ENCODE measurements at places on chromosomes 5 and 9.

- no peak for DNase-seq
These were observed 2.2 kb downstream of the PCDHA10 start for GRCh38 chr5:140857987-140858240.

DNA sequence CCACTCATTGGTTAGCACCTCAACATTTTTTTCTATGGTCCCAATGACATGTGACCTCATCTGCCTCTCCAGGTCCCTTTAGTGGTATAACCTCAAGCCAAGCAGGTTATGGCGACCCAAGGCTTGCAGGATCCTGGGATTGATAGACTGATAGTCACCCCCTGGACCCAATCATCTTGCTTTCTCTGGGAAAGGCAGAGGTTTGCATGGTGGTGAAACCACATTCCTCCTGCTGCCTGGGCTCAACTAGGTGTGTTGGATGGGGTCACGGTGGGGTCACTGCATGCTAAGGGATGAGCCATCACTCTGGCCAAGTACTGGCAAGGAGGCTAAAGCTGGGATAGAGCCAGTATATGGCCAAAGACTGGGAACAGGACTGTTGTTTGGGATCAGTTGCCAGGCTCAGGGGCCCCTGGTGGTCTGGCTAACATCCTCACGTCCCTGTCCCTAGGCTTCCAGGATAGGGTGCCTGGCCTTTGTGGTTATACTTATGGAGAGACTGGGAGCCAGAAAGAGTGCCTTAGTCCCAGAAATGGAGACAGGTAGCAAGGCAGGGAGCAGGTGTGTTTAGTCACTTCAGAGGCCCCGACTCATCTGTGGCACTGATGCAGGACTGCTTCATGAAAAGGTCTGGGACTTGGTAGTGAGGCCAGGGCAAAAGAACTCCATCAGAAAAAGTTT, 4.6 kb upstream of the SMIM32 start:
- DNase-seq = no peak

DNA sequence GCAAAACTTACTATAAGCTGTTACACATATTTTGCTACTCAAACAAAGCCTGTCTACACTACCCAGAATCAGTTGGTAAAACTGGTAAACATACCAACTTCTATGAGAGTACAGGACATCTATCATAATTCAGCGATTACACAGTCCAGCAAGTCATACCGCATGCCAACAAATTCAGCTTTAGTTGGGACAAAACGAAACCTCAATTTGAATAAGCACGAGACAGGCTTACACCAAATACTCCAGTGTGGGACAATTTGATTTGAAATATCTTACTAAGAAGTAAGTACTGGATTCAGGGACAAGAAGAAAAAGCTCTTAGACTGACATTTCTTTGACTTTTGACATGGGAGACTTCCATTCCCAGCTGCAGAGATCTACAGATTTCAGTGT, 2.0 kb downstream of the NRG2 start:
- DNase-seq = no peak

DNA sequence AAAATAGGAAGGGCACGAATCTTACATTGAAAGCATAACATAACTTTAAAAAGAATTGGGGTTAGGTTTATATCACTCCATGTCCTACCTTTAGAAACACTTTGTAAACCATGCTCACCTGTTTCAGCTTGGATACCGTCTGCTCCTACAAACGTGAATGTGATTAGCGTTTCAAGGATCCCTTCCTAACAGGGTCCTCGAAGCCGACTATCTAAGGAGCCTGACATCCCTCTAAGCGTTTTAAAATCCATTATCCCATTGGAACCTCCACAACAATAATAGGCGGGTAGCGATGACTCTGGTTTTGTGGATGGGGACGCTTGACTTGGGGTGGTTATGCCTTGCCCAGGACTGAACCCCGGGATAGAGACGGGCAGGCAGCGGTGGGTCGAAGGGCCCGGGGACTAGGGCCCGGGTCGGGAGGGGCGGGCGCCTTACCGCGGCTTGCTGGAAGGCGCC, 937 bp downstream of the SVEP1 start:
- no peak for DNase-seq

- no peak for DNase-seq
These were observed 35.7 kb downstream of the SIL1 start for GRCh38 chr5:139162448-139162847.

- no peak for DNase-seq
These were observed 1.1 kb downstream of the CD14 start for GRCh38 chr5:140631831-140632365.

- no peak for DNase-seq
These were observed at the start of gene ENTPD2 for GRCh38 chr9:137053944-137054931. Gene ENTPD2 (minus strand): TSS chr9:137054061. CDS start chr9:137053997, 64 bp downstream.

- peak; percentile 25 for DNase-seq
These were observed 19.3 kb upstream of the RAPGEF1 start for GRCh38 chr9:131759017-131759647.

DNA sequence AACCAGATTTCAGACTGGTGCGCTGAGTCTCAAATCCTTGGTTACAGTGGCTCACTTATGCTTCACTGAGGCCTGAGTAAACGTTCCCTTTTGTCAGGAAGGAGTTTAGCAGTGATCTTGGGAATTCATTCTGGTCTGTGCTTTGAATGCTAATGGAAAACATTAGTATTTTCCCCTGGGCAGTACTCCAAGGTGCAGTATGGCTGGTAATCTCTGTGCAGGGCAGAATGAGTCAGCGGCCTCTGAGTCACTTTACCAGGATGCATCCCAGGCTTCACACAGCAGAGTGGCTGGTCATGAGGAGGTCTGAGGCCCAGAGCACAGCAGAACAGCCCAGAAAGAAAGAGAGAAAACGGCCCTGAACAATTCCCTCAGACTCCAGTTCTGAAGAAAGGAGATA, 54.0 kb downstream of the PCA3 start:
- peak; percentile 98 for DNase-seq

GRCh38 chr9:22142671-22143070, 133.6 kb upstream of the CDKN2B start:
- peak; percentile 70 for DNase-seq

DNA sequence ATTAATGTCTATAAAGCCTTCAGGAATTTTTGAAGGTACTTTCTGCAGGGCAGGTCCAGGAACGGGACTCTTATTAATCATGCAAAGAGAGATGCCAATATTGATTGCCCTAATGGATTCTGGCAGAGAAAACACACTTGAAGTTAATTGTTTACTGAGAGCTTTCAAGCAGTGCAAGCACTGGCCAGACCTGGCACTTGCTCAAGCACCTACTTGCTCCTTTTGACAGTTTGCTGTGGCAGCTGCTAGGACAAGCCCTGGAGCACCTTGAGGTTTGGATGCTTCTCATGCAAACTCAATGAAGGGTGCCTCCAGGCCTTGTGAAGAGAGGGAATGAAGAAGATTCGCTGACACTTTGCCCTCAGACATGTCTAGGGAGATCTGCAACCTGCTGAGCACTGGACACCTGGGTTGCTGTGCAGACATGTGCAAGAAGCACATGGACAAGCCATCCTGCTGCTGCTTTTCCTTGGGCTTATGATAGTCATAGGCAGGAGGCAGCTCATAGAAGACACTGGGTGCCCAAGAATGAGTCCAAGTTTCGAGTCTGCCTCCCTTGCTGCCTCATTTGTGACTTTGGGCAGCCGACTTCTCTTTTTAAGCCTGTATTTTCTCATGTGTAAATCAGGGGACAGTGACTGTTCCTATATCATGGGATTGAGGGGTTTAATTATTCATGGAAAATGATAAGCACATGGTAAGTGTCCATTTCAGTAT, 88.8 kb upstream of the EQTN start:
- DNase-seq = no peak

DNA sequence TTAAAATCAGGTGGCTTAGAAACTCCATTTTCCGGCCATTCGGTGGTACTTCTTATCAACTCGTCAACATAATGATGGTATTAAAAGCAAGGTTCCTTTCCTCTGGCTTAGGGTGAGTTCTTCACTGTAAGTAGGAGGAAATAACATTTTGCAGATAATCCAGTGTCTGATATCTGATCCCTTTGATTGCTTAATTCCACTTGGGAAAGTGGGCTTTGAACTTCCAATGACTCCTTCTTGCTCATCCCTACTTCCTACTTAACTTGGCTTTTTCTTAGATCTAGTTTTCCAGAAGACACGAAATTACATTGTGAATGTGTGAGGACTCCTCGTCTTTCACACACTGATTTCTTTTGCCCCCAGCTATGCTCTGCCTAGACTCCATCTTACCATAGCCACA, 31.5 kb downstream of the DDX31 start:
- peak; percentile 75 for DNase-seq

DNA sequence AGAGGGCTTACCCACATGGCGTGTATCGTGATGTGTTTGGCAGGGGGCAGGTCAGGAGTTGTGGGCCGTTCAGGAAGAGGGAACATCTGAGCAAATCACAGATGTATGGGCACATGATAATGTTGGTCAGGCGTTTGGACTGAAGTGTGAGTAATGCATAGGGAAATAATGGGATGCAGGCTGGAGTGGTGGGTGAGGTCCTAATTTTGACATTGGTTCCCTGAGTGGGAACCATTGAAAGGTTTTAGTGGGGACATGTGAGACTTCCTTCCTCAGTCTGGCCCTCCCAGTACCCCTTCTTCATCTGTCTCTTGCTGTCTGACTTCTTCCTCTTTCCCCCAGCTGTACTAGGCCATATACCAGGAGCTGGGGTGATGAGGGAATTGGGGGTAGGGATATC, 7.6 kb downstream of the OTULIN start:
- no peak for DNase-seq

GRCh38 chr9:78235256-78235761, 566 bp upstream of the CEP78 start:
- peak; percentile 20 for DNase-seq

DNA sequence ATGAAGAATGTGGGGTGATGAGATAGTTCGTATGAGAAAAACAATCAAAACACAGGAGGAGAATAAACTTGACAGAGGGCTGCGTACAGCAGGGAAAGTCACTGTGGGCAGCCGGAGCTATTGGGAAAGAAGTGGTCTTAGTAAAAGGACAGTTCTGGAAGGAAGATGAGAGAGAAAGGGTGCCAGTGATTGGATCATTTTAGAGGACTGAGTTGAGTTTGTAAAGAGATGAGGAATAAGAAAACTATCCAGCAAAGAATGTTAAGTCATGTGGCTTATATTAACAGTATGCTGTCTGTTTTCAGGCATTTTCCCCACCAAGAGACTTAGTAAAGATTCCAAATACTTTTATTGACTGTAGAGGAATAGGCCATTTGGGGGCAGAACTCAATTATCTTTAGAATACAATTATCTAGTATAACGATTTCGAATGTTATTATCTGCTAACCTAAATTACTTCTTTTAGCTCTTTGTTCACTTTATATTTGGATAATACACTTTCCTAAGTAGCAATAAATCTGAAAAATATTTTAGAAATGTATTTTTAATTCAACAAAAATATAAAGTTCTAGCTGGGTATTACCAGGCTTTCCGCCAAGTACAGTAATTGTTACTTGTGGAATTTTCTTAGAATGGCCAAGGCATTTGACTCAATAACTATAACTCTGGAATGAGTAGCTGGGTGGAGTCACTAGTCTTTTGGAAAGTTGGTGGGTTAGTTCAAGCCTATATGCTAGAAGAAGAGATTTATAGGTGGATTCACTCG, 15.5 kb upstream of the LOX start:
- peak; percentile 95 for DNase-seq

DNA sequence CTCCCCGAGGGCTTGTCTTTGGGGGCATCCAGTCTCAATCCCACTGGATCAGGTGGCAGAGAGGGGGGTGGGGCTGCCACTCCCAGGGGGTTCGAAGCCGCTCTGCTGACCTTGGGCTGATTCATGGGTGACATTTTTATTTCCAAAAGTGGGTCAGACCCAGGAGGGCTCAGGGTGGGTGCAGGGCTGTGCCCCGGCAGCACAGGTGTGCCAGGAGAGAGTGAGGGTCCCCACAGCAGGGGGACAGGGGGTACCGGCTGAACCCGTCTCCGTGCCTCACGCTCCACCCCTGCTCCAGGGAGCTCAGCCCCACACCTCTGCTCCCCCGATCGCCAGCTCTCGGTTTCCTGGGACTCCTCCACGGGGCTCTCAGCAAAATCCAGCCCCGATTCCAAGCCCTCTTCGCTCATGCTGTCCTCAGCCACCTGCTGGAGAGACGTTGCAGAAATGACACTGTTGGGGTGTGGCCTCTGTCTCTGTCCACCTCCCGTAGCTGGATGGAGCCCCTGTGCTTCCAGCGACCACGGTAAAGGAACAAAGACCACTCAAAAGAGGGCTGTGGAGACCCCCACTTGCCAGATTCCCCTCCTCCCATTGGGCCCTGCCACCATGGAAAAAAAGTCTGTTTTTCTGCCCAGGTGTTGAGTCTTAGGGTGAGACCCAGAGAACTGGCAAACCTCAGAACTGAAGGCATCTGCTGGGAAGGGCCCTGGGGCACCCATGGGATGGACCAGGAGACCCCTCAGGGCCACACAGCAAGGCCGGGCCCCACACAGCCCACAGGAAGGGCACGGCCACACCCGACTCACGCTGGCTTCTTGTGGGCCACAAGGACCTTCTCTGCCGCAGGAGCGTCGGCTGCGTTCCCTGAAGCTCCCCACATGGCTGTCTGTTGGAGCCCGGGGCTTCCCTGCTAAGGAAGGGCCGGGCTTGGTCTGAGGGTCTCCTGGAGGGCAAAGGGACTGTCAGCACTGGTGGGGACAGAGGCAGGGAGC, 10.6 kb upstream of the QSOX2 start:
- DNase-seq = no peak

GRCh38 chr5:14213253-14213652, 70.1 kb downstream of the TRIO start:
- peak; percentile 46 for DNase-seq

DNA sequence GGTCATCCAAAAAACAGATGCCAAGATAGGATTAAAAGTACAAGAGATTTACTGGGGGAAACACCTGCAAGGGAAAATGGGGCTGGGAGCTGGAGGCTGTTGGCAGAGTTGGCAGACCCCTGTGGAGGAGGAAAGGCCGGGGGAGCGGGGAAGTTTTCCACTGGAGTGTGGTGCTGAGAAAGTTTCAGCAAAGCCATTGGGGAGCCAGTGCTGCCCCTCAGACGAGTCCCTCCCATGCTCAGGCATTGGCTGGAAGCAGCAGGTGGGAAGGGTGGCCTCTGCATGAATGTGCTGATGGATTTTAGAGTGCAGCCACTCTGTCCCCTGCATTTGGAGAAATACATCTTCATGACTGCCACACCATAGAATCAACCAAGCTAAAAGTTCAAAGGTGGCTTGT, 52.8 kb downstream of the TTC1 start:
- no peak for DNase-seq

DNA sequence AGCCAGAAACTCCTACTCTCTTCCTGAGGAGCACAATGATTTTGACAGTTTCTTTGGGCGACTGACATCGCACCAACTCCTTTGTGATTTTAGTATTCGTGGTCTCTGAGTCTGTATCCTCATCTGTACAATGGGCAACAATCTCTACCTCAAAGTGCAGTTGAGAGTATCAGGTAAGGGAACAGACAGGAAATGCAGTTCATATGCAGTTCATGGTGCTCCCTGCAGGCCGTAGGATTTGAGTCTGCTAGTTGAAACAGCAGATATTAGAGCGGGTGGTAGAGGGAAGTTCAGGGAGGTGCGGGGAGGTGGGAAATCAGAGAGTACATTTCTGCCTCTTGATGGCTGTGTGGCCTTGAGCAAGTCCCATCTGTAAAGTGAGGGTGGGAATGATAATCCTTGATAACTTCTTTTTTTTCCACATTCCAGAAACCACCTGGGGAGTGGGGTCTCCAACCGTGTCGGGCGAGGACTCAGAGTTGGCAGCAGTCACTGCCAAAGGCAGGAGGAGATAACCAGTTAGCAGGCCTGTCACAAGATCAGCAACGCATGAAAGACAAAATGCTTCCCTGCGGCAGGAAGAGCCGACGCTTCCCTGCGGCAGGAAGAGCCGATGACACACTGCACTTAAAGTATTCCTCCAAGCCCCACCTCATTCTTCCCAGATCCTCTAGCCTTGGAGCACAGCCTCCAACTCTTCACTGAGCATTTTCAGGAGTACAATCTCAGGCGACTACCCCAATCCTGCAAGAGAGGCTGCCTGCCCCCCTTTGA, 6.0 kb upstream of the NEK6 start:
- peak; percentile 78 for DNase-seq

Data from IMR-90 (cell line).